ENCODE measurements at places on chromosomes 11 and 22. TPM values are rescaled to one million over a fixed set of nuclear protein-coding genes. Genes with fewer than 3 reads are reported as not detected.

Gene TUBA8
- 1.00 TPM for total RNA-seq

Gene LSP1
- 1.6 TPM for total RNA-seq

Gene GGTLC2
- total RNA-seq: not detected

Gene CD6
- total RNA-seq: 0.08 TPM

Gene SLC22A25
- total RNA-seq: not detected

Gene MYBPC3
- total RNA-seq: not detected

Gene LRP5
- total RNA-seq: 30.9 TPM

Gene PLA2G3
- total RNA-seq: not detected

Gene RTL10
- 10.1 TPM for total RNA-seq

Gene KBTBD3
- total RNA-seq: 2.5 TPM

Gene RPUSD4
- 18.5 TPM for total RNA-seq

Gene GUCY1A2
- 0.08 TPM for total RNA-seq

Gene BRSK2
- 6.3 TPM for total RNA-seq

Gene TMPRSS13
- not detected for total RNA-seq

Gene WNT11
- total RNA-seq: 1.7 TPM

Gene OR4X1
- not detected for total RNA-seq

Gene MUC15
- total RNA-seq: not detected

Gene KRTAP5-1
- not detected for total RNA-seq

Gene PHOX2A
- not detected for total RNA-seq

Gene CYP2D6
- total RNA-seq: 0.49 TPM

Gene PGA5
- not detected for total RNA-seq

Gene CDC45
- total RNA-seq: 24.1 TPM

Gene RNH1
- total RNA-seq: 184 TPM

Gene TMPRSS4
- total RNA-seq: not detected

Gene MDK
- 20.9 TPM for total RNA-seq

Gene DGAT2
- total RNA-seq: 1.2 TPM

Gene FAT3
- 0.53 TPM for total RNA-seq

Gene TSPO
- total RNA-seq: 224 TPM

Gene SNRPD3
- 155 TPM for total RNA-seq

Gene UPB1
- total RNA-seq: not detected

Gene B3GAT1
- total RNA-seq: not detected

Gene SHANK2
- 8.8 TPM for total RNA-seq

Gene TUB
- 6.4 TPM for total RNA-seq

Gene SEC14L6
- not detected for total RNA-seq

Gene MS4A2
- total RNA-seq: not detected

Gene NPTXR
- total RNA-seq: 8.7 TPM

Gene OR5A1
- total RNA-seq: not detected

Gene OR52E8
- total RNA-seq: not detected

Gene CREB3L1
- 3.8 TPM for total RNA-seq

Gene UCP2
- 84.6 TPM for total RNA-seq

Gene OR4A16
- total RNA-seq: not detected

Gene CAVIN3
- 25.3 TPM for total RNA-seq

Gene C11orf97
- total RNA-seq: not detected

Gene PTPRJ
- 50.6 TPM for total RNA-seq

Gene CPT1A
- 28.7 TPM for total RNA-seq

Gene PES1
- total RNA-seq: 108 TPM

Gene OR8A1
- not detected for total RNA-seq

Gene SUSD2
- total RNA-seq: 62.5 TPM

Gene LINC01488
- total RNA-seq: not detected

Gene PKP3
- total RNA-seq: 41.0 TPM

Gene SMIM35
- total RNA-seq: not detected

Gene SCGB2A2
- total RNA-seq: not detected

Gene TREH
- total RNA-seq: not detected

Gene CATSPER1
- 1.7 TPM for total RNA-seq

Gene TMPRSS5
- total RNA-seq: 0.13 TPM

Gene CARNS1
- total RNA-seq: 0.08 TPM

Gene VSTM5
- not detected for total RNA-seq

Gene OR51E1
- not detected for total RNA-seq
